Vagina (tissue), 2 donors: ENCODE measurements at places on chromosomes 16 and 17. TPM values are rescaled to one million over a fixed set of nuclear protein-coding genes. Genes with fewer than 3 reads are reported as not detected.

Gene IL17C
- total RNA-seq: not detected

Gene KRT17
- total RNA-seq: 165 TPM

Gene NACA2
- total RNA-seq: not detected

Gene DBNDD1
- 8.1 TPM for total RNA-seq

Gene MYO15B
- total RNA-seq: 160 TPM

Gene SETD6
- 79.1 TPM for total RNA-seq

Gene PIRT
- total RNA-seq: 6.4 TPM

Gene GJC1
- total RNA-seq: 10.1 TPM

Gene GAS2L2
- total RNA-seq: not detected

Gene LDAF1
- 63.8 TPM for total RNA-seq

Gene SGCA
- total RNA-seq: 2.2 TPM

Gene CD300E
- 0.98 TPM for total RNA-seq

Gene ACE
- total RNA-seq: 9.6 TPM

DNA sequence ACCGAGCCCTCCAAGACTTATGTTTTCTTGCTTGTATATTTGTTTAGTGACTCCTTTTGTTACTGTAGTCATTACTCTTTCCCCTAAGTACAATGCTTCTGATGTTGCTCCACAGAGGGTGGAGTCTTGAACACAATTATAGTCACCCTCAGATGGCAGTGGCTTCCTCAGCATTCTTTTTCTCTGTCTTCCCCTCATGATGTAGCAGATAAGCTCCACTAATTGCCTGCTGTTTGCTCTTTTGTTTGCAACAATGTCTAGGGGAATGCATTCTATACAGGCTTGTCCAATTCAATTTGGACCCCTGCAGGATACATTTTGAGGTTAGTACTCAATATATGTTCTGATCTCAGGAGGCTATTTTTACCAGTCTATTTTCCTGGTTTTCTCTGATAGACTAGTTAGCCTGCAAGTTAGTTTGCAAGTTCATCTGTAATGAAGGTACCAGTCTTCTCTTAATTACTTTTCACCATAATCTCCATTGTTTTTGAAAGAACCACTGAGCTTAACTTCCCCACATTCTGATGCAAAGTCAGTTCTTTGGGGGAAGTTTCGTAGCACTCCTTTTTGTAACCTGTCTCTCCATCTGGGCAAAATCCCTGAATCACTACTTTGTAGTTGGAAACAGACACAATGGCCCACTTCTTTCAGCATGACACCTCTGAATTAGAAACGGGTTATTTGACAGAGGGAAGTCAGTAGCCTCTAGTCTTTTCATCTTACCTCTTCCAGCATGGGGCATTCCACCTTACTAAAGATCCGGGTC lies 1509.2 kb downstream of the CDH11 start:
- DNase-seq: no peak

DNA sequence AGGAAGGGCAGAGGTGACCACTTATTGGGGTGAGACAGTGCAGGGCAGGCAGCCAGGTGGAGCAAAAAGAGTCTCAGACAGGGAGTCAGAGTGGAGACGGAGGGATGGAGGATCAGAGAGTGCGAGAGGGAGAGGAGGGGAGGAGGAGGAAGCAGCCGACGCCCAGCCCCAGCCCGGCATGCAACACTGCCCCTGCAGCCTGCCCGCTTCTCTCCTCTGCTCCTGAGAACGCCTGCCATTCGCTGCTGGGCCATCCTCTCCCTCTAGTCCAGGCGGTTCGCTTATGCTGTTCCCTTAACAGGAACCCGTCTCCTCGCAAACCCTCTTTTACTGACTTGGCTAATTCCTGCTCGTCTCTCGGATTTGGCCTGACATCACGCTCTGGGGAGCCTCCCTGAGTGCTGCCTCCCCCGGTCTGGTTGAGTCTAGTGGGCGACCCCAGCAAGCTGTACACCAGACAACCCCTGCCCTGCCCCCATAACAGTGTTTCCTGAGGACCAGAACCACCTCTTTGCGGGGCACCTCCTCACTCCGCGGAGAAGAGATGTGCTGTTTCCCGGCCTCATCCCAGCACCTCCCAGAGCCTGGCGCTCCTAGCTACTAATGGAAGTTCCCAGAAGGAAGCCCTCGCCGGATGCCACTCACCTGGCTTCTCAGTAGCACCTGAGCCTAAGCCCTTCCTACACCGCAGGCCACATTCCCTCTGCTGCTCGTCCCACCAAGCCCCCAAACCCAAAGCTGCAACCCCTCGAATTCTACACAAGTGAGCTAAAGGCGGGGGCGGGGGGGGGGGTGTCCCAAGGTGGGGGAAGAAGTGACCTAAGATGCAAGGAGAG lies 61.2 kb upstream of the CCL1 start:
- DNase-seq: no peak

DNA sequence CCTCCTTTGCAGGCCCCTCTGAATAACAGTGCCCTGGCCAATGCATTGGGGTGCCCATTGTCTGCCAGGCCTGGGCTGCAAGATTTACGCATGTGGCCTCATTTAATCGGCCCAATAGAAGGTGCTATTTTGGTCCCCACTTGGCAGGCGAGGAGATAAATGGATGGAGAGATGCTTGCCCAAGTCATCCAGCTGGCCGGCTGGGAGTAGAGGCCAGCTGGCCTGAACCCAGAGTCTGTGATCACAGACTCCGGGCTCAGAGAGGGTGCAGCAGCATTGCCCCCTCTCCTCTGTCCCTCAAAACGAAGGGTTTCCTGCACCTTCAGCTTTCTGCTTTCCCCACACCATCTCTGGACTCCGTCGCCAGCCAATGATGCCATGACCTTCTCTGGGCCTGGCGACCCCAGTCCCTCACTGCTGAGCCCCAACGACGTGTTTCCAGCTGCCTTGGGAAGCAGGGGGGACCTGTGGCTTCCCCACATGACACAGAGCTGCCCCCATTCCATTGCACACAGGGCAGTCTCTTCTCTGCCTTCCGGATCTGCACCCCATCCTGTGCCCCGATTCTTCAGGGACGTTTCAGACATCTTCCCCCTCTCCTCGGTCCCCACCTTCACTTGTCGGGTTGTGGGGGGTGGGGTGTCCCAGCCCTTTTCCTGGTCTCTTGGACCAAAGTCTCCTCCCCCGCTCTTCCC lies 3.5 kb upstream of the ADGRG1 start:
- no peak for DNase-seq

DNA sequence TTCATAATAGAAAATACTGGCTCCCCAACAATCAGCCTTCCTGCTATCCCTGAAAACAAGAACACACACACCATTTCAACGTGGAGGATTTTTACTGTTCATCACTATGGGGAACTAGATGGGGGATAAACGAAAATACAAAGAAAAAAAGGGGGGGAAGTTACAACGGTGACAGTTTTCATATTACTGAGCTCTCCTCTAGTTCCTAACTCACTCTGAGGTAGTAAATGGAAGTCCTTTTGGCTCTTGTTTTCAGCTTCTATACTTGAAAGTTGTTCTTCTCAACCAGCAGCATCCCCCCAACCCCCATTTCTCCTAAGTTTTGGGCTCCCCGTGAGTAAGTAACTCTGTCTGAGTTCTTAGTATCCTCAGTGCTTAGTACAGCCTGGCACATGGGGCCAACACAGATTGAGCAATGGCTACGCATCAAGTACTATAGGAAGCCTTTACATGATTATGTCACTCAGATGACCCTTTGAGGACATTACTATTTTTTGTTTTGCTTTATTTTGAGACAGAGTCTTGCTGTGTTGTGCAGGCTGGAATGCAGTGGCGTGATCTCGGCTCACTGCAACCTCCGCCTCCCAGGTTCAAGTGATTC lies 4.2 kb upstream of the CORO7 start:
- DNase-seq: no peak

DNA sequence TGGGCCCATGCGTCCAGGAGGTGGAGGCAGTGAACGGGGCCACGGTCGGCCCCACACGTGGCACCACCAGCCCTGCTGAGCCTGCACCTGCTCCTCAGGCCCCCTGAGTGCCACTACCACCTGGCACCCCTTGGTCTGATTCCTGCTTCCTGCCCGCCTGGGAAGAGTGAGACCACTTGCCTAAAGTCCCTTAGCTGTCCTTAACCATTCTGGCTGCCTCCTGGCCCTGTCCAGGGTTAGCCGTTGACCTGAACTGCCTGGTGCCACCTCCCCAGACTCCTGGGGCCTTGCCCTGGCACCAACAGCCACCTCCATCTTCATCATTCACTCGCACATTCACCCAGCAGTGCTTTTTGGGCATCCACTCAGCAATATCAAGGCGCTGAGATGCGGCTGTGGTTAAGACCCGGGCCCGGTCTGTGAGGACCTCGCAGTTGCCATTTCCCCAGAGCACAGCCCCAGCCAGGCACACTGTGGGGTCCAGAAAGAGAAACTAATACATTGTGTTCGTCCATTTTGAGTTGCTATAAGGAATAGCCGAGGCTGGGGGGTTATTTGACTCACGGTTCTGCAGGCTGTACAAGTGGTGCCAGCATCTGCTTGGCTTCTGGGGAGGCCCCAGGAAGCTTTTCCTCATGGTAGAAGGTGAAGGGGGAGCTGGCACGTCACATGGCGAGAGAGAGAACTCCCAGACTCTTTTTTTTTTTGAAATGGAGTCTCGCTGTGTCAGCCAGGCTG lies 318.4 kb downstream of the SEC14L1 start:
- DNase-seq: no peak

GRCh38 chr16:10824111-10824893 lies 5.7 kb upstream of the TVP23A start:
- DNase-seq: no peak

DNA sequence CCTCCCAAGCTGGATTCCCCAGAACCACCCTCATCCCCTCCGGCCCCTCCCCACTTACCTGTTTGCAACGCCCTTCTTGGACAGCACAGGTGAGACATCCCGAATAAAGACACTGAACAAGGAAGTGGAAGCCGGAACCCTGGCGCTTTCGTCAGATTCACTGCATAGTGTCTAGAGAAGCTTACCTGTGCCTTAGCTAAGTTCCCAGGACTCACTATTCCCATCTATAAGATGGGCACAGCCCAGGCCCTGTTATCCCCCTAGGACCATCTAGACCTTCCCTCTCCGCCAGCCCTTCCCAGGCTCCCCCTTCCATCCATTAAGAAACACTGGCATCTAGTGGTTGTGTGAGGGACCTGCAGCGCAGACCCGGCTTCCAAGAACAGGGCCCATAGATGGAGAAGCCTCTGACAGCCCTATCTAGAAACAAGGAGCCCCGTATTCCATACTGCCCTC lies 26.9 kb upstream of the RPL38 start:
- DNase-seq: no peak

GRCh38 chr16:35146723-35147458 lies 1687.5 kb downstream of the TP53TG3F start:
- DNase-seq: no peak

- DNase-seq: no peak
Measured at GRCh38 chr17:77523540-77523939, 382.8 kb downstream of the SEC14L1 start.

DNA sequence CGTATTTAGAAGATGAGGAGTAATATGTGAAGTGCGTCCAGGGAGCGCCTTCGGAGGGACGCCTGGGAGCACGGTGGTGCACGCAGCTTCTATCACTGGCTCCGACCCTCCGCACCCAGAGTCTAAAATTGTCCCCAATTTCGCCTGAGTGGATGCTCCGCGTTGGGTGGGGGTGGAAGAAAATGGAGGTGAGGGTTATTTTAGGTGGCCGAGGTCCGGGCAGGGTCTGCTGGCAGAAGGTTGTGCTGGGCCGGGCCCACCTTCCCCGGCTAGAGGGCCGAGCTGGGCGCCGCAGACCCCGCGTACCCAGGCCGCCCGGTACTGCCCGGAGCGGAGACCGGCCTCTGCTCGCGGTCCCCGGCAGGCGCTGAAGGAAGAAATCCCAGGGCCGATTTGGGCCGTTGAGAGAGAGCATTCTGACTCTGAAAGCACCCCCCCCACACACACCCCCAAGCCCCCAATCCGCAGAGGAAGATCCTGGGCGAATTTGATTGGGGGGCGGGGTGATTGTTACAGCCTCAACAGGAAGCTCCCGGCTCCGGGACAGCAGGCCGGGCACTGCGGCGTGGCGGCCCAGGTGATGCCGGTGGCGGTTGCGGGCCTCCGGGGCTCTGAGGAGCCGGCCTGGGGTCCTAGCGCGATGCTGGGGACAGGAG lies 3.0 kb downstream of the BAHCC1 start:
- DNase-seq: no peak

DNA sequence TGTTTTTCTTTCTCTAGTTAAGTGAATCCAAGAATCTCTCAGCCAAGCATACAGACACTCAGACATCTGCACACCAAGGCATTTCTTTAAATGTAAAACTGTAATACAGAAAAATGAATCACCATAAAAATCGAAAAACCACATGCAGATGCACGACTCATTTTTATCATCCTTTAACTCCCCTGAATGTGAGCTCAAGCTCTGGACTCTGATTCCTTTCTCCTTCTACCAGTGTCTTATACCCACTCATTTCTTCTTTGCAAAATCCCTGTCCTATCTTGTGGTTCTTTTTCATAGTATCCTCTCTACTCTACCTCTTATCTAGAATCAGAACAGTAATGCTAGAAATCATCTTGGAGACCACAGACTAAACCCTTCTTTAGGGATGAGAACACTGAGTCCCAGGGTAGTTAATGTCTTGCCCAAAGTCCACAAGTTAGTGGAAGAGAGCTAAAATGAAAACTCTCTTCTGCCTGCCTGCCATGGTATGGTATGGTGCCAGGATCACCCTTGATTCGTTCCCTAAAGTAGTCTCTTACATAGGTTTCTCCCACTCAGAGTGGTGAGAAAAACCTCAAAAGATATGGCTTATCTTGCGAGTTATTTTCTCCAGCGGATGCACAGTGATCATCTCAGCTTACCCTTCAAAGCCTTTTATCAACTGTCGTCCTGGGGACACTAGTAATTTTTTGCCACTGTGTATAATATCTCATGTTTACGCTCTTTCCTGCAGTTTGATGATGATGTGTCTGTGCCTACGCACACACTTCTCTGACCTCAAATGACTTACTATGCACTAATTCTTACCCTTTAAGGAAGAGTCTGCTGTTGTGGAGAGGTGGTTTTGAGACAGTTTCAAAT lies 30.2 kb downstream of the BRD7 start:
- no peak for DNase-seq

GRCh38 chr17:44848961-44849489 lies 1.3 kb downstream of the HIGD1B start:
- DNase-seq: no peak

GRCh38 chr17:74960570-74961342 lies 11.8 kb downstream of the HID1 start:
- no peak for DNase-seq

GRCh38 chr16:69386596-69386995 lies 789 bp upstream of the TERF2 start:
- DNase-seq: no peak

GRCh38 chr17:37107406-37108083 lies 158.8 kb downstream of the AATF start:
- DNase-seq: no peak

GRCh38 chr17:11852912-11853311 lies 144.4 kb downstream of the ZNF18 start:
- DNase-seq: no peak

GRCh38 chr16:71359431-71359830 lies 908 bp downstream of the CALB2 start:
- no peak for DNase-seq

- no peak for DNase-seq
Measured at GRCh38 chr16:87809150-87809902, 43.5 kb upstream of the KLHDC4 start.

DNA sequence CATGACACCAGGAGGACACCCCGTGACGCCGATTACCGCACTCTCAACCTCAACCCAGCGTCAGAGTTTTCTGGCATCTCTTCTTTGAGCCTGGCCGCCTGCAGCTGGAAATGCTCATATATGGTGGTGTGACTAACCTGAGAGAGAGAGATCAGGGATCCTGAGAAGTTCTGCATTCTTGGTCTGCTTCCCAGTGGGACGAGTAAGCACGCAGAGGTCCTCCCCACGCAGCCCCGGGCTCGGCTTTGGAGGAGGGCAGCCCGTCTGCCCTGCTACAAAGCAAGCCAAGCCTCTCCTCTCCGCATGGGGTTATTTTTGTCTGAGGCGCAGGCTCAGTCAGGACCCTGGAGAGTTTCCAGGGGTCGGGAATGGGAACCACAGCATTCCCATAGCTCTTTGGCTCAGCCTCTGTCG lies 16.5 kb downstream of the CRISPLD2 start:
- no peak for DNase-seq
